Keratinocyte (primary cell): ENCODE measurements at places on chromosomes 5 and 9.

DNA sequence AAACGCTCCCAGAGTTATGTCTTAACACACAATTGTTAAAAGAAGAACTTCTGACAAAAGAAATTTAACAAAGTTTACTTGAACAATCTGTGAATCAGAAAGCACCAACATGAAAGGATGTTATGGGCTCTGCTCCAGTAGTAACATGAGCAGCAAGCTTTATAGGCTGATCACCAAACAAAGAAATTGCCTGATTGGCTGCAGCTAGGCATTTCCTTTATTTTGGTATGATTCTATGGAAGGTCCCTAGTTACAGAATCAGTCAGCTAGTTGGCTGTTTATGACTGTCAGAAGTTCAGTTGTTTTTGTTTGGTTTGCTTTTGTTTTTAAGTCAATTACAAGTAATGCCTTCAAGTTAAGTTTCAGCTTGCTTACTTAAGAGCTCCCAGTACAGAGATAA lies 102.4 kb upstream of the SMC2 start:
- no peak for DNase-seq

DNA sequence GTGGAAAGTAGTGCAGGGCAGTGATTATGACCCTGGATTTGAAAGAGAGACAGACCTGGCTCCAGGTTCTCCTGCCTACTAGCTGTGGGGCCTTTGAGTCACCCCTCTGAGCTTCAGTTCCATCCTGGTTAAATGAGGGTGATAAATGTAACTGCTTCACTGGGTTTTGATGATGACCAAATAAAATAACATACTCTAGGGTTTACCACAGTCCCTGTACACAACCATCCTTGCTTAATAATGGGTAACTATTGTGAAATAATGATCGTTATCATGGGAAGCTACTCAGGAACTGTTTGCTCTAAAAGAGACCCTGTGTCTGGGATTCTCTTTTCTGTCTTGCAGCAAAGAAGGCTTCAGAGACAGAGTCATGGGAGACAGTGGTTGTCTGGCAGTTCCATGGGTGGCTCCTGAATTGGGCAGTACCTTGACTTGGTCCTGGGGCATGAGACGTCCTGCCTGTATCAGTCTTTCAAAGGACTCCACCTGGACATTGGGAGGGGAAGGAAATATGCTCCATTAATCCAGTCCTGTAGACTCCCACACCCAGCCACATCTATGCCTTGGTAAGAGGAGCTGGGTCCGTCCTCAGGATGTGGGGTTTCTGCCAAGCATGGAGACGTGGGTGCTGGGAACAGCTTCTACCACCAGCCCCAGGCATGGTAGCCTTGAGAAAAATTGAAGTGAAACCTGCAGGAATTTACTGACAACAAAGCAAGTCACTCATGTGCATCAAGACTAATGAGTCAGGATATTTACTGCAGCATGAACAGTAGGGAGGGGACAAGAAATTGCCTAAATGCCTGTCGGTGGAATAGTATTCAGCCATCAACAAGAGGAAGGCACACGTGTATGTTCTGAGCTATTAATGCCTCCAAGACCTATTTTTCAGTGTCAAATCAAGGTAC lies 23.4 kb downstream of the AKNA start:
- DNase-seq: no peak

DNA sequence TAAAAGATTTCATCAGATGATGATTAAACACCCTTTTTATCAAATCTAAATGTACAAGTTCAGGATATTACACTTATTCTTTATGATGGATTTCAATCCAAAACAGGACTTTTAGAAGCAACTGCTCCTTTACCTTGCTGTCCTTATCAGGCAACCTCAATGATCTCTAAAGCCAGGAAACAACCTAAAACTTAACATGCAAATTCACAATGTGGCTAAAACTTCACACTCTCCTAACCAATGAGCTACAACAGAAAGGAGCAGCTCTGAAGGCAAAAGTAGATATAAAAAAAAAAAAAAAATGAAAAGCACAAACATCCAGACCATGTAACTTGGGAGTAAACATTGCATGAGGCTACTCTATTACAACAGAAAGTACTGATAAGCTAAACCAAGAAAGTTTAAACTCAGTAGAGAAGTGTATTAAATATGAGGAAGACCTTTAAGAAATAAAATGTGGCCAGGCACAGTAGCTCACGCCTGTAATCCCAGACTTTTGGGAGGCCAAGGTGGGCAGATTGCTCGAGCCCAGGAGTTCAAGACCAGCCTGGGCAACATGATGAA lies 22.9 kb downstream of the SLC25A51 start:
- no peak for DNase-seq

DNA sequence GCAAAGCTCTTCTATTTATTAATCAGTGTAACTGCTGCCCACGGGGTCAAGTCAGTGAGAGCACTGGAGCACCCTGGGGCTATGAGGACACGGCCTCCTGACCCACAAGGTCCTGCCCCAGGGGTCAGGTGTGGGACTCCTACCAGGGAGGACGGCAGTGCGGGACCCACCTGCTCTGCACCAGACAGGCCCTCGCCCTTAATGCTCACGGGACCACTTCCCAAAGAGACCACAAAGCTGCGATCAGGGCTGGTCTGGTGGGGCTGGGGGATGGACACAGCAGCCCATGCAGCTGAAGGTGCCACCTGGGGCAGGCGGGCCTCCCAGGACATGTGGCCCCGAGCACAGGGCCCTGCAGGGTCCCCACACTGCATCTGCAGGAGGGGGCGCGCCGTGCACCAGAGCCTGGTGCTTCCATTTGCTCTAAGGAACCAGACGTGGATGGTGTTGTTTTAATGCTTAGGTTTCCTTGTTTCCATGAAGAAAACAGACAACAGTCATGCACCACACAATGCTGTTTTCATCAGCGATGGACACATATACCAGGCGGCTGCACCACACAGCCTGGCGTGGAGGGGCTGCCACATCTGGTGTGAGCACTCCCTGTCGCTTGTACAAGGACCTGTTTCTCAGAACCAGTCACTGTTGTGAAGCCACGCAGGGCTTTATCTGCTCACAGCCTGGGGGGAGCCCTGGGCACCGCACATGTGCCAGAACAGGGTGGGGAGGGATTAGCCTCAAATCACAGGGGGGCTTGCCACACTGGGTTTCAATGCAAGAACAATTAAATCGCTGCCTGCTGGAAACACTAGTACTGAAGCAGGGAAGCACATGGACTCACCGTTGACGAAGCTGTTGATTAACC lies 22.6 kb downstream of the CLPTM1L start:
- no peak for DNase-seq
